ENCODE measurements at places on chromosomes 1 and 21.

GRCh38 chr1:9453779-9454418 is 85.4 kb upstream of the SLC25A33 start:
- DNase-seq: no peak

- no peak for DNase-seq
Measured at GRCh38 chr21:14657241-14658008, 111.3 kb upstream of the SAMSN1 start.

- DNase-seq: no peak
Measured at GRCh38 chr1:165907256-165907857, 79.9 kb downstream of the UCK2 start.

DNA sequence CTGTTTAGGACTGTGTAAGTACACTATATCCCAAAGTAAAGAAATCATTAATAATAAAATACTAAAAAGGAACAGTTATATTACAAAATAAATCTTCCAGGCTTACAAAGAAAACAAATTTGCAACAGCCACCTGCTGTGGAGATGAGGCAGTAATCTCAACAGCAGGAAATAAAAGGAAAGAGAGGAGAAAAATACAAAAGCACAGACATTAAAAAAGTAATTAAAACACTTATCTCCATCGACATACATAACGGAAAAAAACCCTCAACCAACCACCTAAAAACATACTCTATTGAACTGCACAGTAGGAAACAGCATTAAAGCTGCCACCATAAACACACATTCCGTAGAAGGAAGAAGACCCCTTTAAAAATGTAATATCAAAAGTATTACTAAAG is 317.6 kb downstream of the DPYD start:
- DNase-seq: no peak

GRCh38 chr1:65497256-65497830 is 76.9 kb downstream of the LEPR start:
- no peak for DNase-seq

- no peak for DNase-seq
Measured at GRCh38 chr1:51549901-51550300, 30.8 kb upstream of the EPS15 start.

- peak; percentile 57 for DNase-seq
Measured at GRCh38 chr1:32361674-32362473, 411 bp downstream of the FAM229A start.

DNA sequence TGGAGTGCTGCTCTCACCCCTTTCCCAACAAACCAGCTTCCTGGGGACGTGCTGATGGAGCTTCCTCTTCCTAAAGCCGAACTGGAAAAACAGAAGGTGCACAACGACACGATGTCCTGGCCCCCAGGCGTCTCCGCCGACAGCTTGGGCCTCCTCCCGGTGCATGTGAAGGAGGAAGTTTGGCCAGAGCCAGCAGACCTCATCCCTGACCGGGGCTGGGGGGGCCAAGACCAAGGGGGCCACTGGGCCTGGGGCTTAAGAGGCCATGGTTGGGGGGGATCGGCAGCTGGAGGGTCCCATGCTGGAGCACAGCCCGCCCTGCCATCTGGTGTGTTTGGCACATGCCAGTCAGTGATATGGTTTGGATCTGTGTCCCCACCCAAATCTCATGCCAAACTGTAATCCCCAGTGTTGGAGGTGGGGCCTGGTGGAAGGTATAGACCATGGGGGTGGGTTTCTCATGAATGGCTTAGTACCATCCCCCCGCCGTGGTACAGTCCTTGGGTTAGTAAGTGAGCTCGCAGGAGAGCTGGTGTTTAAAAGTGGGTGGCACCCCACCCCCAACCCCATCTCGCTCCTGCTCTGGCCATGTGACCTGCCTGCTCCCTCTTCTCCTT is 6.4 kb downstream of the HES4 start:
- no peak for DNase-seq

DNA sequence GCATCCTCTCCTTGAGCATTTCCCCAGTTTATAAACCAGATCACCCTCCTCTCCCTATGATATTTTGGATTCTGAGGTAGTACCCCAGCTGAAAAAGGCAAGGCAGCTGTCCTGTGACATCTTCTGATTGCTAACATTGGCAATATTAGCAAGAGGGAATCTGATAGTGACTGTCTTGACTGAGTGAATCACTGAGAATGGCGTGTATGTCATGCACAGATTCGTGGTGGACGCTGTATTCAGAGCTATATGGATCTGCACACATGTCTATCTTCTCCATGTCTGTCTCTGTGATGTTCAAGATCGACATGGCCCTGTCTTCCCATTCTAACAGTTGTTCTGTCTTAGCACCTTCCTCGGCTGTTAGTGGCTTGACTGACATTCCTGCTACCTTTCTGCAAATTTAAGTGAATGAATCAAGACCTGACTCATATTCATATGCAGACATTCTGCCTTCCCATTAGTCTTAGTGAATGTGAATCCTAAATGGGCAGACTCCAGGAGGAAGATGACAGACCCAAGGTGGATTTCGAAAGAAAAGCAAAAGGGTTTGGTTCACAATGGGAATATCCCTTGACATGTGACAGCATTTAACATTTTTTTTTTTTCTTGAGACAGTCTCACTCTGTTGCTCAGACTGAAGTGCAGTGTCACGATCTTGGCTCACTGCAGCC is 97.7 kb downstream of the PGBD5 start:
- no peak for DNase-seq

GRCh38 chr1:64841330-64842065 is 96.6 kb downstream of the RAVER2 start:
- no peak for DNase-seq

DNA sequence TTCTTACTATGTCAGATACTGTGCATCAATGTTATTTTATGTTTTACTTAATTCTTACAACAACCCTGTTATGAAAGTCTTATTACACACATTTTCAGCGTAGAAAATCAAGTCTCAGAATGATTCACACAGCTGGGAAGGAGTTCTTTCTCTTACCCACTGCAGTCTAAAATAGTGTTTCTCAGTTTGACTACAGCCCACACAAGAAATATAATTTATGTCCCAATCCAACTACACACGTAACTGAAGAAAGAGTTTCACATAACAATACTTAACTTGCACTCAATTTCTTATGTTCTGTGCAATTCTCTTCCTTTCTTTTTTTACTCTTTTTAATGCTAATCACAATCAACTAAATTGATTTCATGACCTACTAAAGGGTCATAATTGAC is 252.8 kb upstream of the ADGRL2 start:
- DNase-seq: no peak

GRCh38 chr1:7425229-7425628 is 345.9 kb upstream of the VAMP3 start:
- DNase-seq: no peak

- DNase-seq: no peak
Measured at GRCh38 chr1:194369060-194369459, 1182.6 kb upstream of the B3GALT2 start.

DNA sequence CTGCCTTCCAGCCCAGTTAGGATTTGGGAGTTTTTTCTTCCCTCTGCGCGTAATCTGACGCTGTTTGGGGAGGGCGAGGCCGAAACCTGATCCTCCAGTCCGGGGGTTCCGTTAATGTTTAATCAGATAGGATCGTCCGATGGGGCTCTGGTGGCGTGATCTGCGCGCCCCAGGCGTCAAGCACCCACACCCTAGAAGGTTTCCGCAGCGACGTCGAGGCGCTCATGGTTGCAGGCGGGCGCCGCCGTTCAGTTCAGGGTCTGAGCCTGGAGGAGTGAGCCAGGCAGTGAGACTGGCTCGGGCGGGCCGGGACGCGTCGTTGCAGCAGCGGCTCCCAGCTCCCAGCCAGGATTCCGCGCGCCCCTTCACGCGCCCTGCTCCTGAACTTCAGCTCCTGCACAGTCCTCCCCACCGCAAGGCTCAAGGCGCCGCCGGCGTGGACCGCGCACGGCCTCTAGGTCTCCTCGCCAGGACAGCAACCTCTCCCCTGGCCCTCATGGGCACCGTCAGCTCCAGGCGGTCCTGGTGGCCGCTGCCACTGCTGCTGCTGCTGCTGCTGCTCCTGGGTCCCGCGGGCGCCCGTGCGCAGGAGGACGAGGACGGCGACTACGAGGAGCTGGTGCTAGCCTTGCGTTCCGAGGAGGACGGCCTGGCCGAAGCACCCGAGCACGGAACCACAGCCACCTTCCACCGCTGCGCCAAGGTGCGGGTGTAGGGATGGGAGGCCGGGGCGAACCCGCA is at the start of gene PCSK9:
TSS of gene PCSK9 (plus strand) at position 207 of the 741 bp plus-strand sequence. CDS start at position 497, 290 bp downstream.
- DNase-seq: peak; percentile 71

DNA sequence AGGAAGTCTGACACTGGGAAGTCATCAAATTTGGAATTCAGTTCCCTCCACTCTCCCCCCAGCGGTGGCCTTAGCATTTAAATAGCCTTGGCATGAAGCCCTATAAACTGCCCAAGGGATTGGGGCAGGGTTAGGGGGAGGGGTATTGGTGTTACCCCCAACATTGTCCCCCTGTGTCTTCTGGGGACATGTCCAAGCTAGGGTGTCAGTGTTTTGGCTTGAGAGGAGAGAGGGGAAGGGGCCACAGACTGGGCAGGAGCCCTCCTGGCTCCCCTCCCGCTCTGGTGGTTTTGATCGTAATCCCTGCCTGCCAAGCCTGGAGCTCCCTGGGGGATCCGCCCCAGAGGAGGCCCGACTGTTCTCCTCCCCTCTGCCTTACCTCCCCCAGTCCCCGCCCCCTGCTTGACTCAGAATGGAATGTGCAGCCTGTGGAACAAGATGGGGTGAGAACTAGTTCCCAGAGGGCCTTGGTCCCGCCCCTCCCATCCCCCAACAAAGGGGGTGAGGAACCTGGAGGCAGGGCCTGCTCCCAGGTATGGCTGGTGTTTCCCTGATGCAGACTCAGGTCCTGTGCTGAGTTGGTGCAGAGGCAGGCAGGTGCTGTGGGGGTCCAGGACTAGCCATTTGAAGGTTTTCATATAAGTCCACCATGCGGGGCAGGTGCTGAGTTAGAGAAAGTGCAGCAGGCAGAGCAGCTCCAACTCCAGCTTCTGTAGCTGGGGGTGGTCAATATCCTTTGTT is 7.4 kb downstream of the SOX13 start:
- DNase-seq: peak; percentile 94

GRCh38 chr21:41374867-41375533 is 13.2 kb downstream of the MX2 start:
- no peak for DNase-seq

DNA sequence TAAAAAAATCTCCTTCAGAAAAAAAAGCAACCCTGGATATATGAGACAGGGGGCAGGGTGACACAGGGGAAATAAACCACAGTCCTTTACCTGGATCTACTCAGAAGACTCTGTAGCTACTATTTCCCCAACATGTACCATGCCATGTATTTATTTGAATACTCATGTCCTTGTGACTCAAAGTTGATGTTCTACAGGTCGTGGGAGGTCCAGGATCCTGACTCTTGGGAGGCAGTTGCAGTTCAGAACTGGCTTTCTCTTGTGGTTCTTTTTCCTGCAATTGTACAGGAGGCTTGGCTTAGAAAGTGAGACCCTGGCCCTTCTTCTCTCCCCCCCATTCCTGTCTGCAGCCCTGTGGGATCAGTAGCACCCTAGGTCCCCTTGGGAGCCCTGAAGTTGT is 5.8 kb upstream of the IL24 start:
- no peak for DNase-seq

DNA sequence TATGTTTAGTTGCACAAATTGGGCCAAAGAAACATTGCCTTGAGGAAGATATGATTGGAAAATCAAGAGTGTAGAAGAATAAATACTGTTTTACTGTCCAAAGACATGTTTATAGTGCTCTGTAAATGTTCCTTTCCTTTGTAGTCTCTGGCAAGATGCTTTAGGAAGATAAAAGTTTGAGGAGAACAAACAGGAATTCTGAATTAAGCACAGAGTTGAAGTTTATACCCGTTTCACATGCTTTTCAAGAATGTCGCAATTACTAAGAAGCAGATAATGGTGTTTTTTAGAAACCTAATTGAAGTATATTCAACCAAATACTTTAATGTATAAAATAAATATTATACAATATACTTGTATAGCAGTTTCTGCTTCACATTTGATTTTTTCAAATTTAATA is 43.0 kb downstream of the CD46 start:
- DNase-seq: no peak

DNA sequence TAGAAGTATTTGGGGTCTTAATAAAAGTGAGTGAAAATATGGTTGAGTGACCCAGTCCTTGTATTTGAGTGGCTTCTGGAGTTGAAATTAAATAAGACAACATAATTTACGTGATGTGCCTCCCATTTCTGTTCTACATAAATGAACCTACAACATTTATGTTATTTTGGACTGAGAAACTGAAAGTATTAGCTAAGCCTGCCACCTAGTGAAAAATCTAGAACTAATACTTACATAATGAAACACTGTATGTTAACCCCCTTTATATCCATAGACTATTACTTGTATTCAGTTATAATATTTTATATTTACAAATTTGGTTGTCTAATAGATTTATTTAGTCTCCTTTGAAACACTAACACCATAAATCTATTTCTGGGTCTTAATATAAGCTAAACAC is 298.9 kb downstream of the KCNT2 start:
- no peak for DNase-seq

- no peak for DNase-seq
Measured at GRCh38 chr1:156560585-156561163, 11.7 kb downstream of the IQGAP3 start.
